A549 treated with RU486 at 1 μM for 4 hours (cell line): ENCODE measurements at places on chromosomes 4 and X. TPM values are rescaled to one million over a fixed set of nuclear protein-coding genes. Genes with fewer than 3 reads are reported as not detected.

PRICKLE3 gene
- 16.1 to 21.8 TPM (median 19.4 TPM) in 5 replicates for total RNA-seq

HAUS3 gene
- total RNA-seq: 2.7 to 8.8 TPM (median 7.6 TPM) in 5 replicates

NDNF gene
- total RNA-seq: not detected in 5 replicates

STPG2 gene
- total RNA-seq: not detected in 5 replicates

FRMPD4 gene
- total RNA-seq: 0.03 to 0.09 TPM (median 0.06 TPM) in 5 replicates
